ENCODE measurements at places on chromosomes 5 and 9.

- DNase-seq, result no peak
Measured at GRCh38 chr9:78612091-78612490, 315.2 kb downstream of the PSAT1 start.

DNA sequence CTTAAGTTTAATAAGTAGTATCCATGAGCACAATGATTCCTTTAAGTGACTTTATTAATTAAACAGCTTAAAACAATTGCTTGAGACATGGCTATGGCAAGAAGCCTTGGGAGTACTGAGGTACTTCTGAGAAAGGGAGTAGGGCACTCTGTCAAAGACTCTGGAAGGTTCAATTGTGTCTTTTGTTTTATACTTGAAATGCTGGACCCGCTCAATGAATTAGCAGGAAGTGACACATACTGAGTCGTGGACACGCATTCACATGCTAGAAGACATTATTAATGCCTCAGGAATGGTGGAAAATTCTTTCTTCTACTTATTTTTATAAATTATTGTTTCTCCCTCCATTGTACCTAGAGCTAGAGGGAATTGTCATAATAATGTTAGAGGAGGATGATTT is 347.3 kb upstream of the ZNF608 start:
- DNase-seq, result no peak

- DNase-seq, result no peak
Measured at GRCh38 chr5:129906177-129906887, 2.1 kb downstream of the CHSY3 start.

- no peak for DNase-seq
Measured at GRCh38 chr5:153767221-153768188, 271.2 kb downstream of the FAM114A2 start.

GRCh38 chr9:134515026-134515821 is 126.4 kb upstream of the COL5A1 start:
- DNase-seq, result no peak

DNA sequence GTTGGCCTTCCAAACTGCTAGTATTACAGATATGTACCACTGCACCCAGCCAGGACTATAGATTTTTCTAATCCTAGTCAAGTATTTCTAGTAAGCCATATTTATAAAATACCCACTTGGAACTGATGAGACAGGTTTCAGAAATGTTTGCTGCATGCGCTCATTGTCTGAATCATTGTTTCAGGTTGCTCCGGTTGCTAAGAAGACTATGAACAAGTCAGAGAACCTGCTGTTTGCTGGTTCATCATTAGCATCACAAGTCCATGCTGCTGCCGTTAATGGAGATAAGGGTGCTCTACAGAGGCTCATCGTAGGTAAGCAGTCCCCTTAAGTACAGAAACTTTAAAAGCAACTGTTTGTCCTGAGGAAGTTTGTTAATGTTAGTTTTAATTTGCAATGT is 5.3 kb downstream of the INVS start:
- no peak for DNase-seq

- no peak for DNase-seq
Measured at GRCh38 chr5:165349735-165350134, 1844.3 kb downstream of the MAT2B start.

- no peak for DNase-seq
Measured at GRCh38 chr5:172801179-172801671, 30.2 kb upstream of the DUSP1 start.

- DNase-seq, result no peak
Measured at GRCh38 chr9:85108746-85109145, 439.2 kb downstream of the NTRK2 start.

DNA sequence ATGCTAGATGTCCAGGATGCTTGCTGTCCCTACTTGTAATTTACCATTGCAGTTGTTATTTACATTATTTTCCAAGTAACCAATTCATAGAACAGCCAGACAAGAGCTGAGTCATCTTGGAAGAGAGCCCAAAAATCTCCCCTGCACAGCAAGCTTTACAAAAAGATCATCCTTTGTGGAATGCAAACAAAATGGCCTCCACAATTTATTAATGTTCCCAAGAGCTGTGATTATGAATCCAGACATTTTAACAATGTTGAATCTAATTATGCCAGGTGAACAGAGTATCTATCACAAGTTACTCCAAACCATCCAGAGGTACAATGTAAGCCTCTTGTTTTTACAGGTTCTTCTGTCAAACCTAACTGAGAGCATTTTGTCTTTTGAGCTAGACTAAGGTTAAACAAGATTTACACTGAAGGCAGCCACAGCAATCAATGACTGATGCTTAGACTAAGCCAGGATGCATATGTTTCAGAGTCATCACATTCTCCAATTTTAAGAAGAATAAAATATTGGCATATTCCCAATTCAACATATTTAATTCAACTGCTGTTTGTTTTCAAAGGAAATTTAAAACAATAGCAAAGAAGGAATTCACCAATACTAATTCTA is 95.3 kb upstream of the SLC12A2 start:
- no peak for DNase-seq

- DNase-seq, result no peak
Measured at GRCh38 chr9:76894198-76894597, 11.7 kb downstream of the PRUNE2 start.

- no peak for DNase-seq
Measured at GRCh38 chr9:122215663-122216062, 13.1 kb downstream of the LHX6 start.

- DNase-seq, result no peak
Measured at GRCh38 chr5:94577466-94578245, 40.7 kb downstream of the KIAA0825 start.

DNA sequence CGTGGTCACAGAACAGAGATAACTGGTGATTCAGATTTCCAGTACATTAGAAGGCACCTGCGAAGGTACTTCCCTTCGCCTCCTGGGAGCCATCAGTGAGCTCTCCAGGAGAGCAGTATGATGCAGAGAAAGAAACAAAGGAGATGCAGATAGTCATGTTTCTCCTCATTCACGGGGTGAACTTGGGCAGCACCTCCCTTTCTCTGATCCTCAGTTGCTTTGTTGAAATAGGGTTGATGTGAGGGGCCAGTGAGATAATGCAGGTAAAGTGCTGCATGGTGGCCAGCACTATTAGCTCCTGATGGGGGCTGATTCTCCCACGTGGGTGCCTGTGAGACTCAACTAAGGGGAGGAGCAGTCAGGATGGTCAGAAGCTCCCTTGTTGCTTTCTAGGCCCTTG is 46.6 kb upstream of the ZNF169 start:
- no peak for DNase-seq

GRCh38 chr9:91395553-91396471 is 27.8 kb downstream of the NFIL3 start:
- DNase-seq, result no peak

DNA sequence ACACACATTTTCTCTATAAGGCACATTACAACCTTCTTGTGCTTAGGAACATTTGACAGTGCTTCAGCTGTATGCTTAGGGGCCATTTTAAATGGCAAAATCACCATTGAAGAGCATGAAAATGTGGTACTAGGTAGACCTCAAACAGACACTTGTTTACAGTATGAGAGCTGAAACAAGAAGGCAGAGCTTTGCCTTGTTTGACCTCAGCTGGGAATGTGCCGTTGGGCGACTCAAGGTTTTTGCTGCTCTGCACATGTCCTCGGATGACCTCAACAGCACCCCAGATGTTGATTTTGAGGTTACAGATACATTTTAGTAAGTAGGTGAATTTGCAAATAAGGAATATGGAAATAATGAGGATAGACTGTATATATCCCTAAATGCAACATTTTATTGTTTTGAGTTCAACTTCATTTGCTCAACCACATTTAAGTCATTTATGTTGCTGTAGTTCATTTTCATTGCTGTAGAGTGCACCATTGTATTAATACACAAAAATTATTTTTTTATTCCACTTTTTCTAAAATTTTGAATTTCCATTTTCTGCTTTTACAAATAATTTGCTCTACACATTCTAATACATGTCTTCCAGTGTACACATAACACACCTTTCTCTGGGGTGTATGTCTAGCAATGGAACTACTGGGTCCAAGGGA is 206.8 kb downstream of the NR3C1 start:
- DNase-seq, result no peak

GRCh38 chr9:134553996-134554372 is 87.6 kb upstream of the COL5A1 start:
- DNase-seq, result no peak

GRCh38 chr5:77222722-77223121 is 12.2 kb downstream of the PDE8B start:
- DNase-seq, result no peak

DNA sequence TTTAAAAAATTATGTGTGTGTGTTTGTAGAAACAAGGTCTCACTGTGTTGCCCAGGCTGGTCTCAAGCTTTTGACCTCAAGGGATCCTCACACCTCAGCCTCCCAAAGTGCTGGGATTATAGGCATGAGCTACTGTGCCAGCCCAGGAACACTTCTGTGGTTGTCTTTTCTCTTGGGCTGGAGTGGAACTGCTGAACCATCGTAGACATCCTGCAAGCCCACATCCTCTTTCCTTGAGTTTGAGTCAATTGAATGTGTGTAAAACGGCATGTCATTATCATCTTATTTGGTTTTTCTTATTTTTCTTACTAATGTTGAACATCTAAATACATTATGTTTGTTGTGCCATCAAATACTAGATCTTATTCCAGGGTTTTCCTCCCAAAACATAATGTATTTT is 40.0 kb downstream of the EHMT1 start:
- DNase-seq, result no peak

DNA sequence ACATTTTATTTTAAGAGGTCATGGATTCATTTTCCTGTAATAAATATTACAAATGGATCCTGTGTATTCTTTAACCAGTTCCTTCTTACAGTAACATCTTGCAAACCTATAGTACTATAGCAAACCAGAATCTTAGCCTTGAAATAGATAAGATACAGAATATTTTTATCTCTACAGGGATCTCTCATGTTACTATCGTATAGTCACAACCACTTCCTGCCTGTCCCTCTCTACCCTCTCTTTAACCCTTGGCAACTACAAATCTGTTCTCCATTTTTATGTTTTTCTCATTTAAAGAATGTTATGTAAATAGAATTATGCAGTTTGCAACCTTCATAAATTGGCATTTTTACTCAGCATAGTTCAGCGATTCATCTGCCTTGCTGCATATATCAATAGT is 454.0 kb downstream of the DIRAS2 start:
- no peak for DNase-seq

DNA sequence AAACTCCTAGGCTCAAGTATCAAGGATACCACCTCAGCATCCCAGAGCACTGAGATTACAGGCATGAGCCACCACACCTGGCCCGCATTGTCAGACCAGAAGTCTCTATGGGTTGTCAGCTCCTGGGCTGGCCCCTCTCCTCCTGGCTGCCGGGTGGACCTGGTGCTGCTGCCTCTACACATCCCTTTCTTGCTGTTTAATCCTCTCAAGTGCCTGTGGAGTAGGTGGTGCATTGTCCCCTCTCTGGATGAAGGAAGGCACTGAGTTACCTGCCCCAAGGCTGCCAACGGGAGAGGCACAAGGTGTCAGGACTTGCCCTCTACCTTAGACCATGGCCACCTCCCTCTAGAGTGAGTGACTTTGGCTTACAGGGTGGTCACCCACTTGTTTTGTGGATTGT is 37.4 kb downstream of the PHF2 start:
- DNase-seq, result no peak

DNA sequence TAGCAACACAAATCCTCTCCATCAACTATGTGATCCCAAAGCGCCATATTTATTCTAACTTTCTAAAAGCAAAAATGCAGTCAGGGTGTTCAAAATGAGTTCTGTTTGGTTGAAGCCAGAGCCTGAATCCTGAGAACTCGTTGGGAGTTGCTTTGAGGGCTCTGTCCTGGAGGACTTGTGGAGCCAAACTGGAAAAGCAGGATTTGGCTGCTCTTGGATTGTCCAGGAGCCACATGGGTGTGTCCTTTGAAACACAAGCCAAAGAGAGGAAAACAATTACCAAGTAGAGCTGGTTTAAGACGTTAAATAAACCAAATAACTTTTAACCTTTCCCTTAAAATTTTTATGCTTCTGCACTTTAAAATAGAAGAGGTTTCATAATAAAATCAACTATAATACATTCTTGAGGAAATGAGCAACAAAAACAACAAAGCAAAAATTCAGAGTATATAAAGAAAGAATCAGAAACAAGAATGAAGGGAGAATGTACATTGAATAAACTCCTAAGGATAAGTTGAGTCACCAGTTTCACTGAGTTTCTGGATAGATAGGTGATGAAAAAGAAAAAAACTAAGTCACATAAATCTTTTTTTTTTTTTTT is 13.5 kb downstream of the C5orf46 start:
- DNase-seq, result no peak

DNA sequence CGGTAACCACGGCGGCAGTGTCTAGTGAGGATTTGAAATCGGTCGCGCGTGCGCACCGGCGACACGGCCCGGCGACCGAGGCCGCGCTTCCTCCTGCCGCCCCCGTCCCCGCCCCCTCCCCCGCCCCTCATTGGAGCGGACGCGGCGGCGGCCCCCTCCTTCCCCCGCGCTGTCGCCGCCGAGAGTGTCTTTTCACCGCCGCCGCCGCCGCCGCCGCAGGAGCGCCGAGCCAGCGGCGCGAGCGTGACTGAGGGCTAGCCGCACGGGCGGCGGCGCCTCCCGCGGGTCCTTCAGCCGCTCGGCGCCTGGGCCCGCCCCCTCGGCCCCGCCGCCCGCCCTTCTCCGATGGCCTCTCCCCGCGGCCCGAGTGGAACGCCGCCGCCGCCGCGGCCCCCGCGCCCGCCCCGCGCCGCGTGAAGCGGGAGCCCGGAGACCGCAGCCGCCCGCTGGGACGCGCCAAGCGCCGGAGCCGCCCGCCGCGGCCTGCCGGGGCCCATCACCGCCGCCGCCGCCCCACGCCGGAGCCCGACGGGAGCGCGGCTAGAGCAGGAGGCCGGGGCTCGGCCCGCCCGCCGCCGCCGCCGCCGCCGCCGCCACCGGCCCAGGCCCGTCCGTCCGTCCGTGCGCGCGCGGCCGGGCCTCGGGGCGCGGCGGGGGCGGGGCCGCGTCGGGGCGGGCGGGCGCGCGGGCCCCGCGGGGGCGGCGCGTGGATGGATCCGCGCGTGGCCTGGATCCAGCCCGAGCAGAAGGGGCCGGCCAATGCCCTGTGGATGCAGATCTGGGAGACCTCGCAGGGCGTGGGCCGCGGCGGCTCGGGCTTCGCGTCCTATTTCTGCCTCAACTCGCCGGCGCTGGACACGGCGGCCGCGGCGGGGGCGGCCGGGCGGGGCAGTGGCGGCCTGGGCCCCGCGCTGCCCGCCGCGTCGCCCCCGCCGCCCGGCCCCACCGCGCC is at the start of gene TENT4A:
TSS of gene TENT4A (plus strand) at position 159 of the 952 bp plus-strand sequence. CDS start at position 711, 552 bp downstream.
- DNase-seq, result no peak

DNA sequence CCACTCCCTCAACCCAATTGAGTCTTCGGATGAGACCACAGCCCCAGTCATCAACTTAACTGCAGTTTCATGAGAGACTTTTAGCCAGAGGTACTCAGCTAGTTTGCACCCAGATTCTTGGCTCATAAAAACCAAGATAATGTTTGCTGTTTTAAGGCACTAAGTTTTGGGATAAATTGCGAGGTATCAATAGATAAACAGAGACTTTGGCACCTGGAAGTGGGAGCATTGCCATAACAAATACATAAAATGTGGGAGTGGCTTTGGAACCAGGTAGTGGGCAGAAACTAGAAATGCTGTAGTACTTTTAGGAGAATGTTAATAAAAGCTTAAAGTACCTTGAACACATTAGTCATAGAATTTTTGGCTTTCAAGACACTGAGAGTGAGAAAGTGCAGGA is 439.8 kb downstream of the SH3GL2 start:
- DNase-seq, result no peak
